ENCODE measurements at places on chromosomes 3 and 15.

DNA sequence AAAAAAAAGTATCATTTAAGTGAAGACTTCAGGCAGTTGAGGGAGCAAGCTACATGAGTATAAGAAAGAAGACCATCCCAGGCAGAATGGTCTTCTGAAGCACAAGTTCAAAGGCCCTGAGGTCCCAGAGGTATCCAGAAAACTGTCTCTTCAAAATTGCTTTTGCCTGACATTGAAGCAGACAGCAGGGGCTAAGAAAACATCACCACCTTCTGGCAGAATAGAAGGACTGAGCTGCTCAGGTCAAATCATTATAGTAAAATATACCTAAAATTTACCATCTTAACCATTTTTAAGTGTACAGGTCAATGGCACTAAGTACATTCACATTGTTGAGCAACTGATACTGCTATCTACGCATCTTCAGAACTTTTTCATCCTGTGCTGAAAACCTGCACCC, 16.4 kb downstream of the GPR160 start:
- DNase-seq = no peak

GRCh38 chr3:93973131-93974126, at the start of gene PROS1:
Gene PROS1 (minus strand): TSS chr3:93973896. CDS start chr3:93973749, 147 bp downstream.
- peak; percentile 26 for DNase-seq

DNA sequence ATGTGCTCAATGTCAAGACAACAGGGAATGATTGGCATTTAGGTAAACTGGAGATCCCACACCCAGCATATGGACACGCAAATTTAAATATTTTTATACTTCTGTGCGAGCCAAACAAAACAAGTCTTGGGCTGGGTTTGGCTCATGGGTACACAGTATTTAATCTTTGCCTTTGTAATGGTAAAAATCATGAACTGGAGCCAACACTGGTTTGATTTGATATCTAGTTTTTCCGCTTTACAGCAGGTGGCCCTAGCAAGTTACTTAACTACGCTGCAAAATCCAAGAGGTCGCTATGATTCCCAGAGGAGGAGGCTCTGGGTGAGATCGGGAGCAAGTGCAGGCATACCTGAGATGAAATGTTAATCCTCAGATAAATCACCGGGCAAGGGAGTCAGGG, 207.9 kb upstream of the SATB1 start:
- DNase-seq = no peak

DNA sequence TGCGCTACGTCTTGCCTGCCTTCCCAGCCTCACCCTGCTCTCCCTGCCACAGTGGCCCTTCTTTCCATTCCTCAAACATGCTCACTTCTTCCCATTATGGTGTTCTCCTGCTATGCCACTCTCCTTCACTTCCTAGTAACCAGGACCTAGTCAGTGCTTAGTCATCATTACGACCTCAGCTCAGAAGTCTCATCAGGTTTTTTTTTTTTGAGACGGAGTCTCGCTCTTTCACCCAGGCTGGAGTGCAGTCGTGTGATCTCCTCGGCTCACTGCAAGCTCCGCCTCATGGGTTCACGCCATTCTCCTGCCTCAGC, 149.5 kb downstream of the GREM1 start:
- no peak for DNase-seq

- no peak for DNase-seq
These were observed 40.9 kb downstream of the C2CD4A start for GRCh38 chr15:62107571-62108121.

- DNase-seq = no peak
These were observed 187.7 kb upstream of the CMC1 start for GRCh38 chr3:28053759-28054158.

- peak; percentile 43 for DNase-seq
These were observed at the start of the genes DTX3L and PARP9 for GRCh38 chr3:122564155-122564912. Gene DTX3L (plus strand): TSS chr3:122564338. CDS start chr3:122564427, 89 bp downstream. Gene PARP9 (minus strand): TSS chr3:122564300. CDS start chr3:122559620, 4,680 bp downstream.

- DNase-seq = no peak
These were observed 58.1 kb upstream of the FOXP1 start for GRCh38 chr3:71641674-71642073.

GRCh38 chr3:101195951-101196713, 124.2 kb downstream of the IMPG2 start:
- DNase-seq = peak; percentile 19

- DNase-seq = peak; percentile 91
These were observed 70.3 kb downstream of the SENP2 start for GRCh38 chr3:185656321-185656840.

GRCh38 chr3:33883538-33883950, 85.1 kb downstream of the PDCD6IP start:
- DNase-seq = no peak

DNA sequence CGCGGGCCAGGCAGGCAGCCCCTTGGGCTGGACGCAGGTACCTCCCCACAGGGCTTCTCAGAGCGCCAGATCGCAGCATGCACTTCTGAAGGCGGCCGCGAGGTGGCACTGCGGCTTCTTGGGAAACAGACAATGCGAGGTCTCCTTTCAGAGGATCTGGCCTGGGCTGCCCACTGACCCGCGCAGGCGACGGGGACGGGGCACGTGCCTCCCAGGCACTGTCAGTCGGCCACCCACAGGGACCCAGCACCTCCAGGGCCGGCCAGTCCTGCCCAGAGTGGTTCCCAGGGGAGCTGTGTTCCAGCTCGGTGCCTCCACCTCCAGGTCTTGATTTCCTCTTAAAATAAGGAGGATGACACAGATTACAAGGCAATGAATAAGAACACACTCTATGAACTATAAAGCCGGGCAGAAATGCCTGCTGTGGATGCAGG, 24.4 kb upstream of the TXNRD3 start:
- peak; percentile 20 for DNase-seq

- no peak for DNase-seq
These were observed 1074.6 kb downstream of the FHIT start for GRCh38 chr3:60176614-60177013.

DNA sequence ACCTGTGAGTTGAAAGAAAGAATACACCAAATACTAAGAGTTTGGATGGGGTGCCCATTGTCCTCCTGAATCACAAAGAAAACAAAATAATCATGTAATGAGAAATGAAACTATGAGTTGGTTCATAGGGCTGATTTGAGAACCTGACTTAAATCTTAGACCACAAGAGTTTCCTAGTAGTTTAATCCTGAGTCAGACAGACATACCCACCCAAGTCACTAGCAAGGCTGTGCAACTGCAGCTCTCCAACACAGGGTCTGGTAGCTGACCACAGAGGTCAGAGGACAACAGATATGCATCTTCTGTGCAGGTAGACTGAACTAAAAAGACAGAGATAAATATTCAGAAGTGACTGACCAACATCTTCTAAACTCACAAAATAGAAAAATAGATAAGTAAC, 296.3 kb upstream of the TMCO5A start:
- no peak for DNase-seq

- no peak for DNase-seq
These were observed 12.2 kb upstream of the NMD3 start for GRCh38 chr3:161208931-161209330.

GRCh38 chr3:157428853-157429252, 7.8 kb upstream of the PTX3 start:
- no peak for DNase-seq
